NCI-H748 treated with DMSO at 0.1 percent for 48 hours (cell line): ENCODE measurements at places on chromosomes 3 and 15.

DNA sequence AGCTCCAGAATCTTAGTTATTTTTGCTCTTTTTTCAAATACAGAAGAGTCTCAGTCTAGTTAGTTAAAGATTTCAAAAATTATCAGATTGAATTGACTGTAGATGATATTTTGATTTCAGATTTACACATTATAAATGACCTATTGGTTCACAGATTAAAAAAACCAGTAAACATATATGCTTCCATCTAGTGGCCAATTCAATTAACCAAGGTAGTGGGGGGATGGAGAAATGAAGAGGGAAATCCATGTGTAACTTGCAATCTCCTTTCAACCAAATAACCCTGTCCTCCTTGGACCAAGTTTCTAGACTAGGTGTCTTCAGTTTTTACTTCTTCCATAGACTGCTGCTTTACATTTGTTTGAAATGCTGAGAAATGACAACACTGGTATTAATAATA is 789.8 kb downstream of the ROBO1 start:
- peak; percentile 18 for DNase-seq

GRCh38 chr3:15330031-15330596 is 2.3 kb downstream of the SH3BP5 start:
- no peak for DNase-seq

DNA sequence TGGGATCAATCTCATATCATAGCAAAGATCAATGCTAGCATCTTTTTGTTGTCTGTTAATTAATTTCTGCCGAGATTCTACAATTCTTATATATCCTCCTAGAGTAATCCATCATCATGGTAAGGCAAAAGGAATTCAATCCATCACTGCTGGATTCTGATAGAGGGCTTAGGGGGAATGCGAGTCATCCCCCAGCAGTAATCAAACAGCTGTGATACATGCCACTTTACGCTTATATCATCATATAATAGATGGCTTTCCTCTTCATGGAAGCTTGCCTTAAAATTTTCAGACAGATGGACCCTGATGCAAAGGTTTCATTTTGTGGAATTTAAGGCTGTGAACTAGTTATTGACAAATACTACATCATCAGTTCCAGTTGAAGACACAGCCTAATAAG is 645.9 kb downstream of the CADM2 start:
- DNase-seq, result no peak

- DNase-seq, result no peak
Measured at GRCh38 chr3:129107793-129108192, 13.8 kb downstream of the RAB43 start.

GRCh38 chr15:62934236-62934971 is 108.1 kb upstream of the TPM1 start:
- no peak for DNase-seq

DNA sequence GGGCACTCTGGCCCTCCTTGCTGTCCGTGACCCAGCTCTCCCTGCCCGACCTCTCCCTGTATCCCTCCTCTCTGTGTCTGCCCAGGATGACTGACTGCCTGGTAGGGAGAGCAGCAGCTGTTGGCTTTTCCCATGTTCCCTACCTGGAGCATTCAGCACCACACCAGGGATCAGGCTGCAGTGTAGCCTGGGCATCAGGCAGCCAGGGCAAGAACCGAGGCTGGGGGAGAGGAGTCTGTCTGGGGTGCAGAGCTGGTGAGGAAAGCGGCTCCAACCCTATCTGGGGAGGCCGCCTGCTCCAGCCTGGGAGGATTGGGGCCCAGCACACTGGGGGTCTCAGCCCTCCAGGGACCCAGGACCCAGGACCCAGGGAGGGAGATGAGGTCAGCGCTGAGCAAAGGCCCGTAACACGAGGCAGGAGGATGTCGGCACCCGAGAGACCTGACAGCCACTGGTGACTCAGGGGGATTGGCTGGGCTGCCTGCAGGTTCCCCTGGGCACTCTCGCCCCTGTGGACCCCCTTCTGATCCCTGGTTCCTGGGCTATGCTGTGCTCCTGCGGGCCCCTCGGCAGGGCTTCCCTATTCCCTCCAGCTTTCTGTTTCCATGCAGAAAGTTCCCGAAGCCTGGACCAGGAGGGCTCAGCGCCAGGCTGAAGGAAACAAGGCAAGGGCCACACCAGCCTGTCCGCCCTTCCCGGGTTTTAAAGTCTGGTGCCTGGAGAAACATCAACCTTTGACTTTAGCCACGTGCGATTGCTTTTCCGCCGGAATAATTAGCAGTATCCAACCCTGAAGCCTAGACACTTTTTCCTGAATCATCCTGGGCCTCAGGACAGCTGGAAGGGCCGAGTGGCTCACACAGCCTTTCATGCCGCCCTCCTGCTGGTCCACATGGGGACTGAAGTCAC is 128.2 kb upstream of the MEF2A start:
- DNase-seq, result no peak

GRCh38 chr3:145936971-145937370 is 224.0 kb downstream of the PLOD2 start:
- DNase-seq, result no peak

GRCh38 chr3:11717768-11718636 is 74.3 kb upstream of the VGLL4 start:
- DNase-seq, result no peak

- DNase-seq, result no peak
Measured at GRCh38 chr15:43251871-43252250, 14.9 kb downstream of the TGM5 start.

- DNase-seq, result no peak
Measured at GRCh38 chr3:94544131-94544789, 481.4 kb downstream of the NSUN3 start.

DNA sequence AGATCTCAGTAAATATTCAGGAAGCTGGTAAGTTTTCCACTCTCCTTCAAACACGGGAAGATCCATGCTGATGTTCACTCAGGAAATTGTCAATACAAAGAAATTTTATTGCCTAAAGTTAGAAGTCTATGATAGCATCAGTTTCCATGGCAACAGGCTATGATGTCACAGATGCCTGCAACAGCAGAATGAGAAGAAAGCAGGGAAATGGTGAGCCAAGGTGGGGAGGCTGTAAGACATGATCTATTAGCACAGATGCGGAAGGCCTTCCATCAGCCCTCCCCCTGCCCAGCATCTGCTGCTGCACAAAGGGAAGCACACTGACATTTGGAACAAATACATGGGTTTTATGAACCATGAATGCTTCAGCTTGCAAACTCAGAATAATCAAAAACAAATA is 28.6 kb downstream of the EPHB1 start:
- DNase-seq, result no peak

DNA sequence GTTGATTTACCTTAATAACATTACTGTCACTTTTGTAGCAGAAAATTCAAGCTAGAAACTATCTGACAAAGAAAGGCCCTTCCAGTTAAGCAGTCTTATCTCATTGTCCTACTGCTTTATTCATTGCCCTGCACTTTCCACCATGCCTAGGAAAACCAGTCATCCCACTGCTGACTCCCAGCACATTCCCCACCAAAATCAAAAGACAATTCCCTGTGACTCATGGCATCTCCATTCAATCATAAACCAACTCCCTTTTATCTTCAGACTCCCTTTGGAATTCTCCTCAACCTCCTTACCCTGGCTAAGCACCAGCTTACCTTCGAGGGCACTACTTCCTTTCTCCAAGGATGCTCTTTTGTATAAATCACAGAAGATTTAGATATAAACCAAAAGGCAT is 184.3 kb downstream of the PLCH1 start:
- no peak for DNase-seq

DNA sequence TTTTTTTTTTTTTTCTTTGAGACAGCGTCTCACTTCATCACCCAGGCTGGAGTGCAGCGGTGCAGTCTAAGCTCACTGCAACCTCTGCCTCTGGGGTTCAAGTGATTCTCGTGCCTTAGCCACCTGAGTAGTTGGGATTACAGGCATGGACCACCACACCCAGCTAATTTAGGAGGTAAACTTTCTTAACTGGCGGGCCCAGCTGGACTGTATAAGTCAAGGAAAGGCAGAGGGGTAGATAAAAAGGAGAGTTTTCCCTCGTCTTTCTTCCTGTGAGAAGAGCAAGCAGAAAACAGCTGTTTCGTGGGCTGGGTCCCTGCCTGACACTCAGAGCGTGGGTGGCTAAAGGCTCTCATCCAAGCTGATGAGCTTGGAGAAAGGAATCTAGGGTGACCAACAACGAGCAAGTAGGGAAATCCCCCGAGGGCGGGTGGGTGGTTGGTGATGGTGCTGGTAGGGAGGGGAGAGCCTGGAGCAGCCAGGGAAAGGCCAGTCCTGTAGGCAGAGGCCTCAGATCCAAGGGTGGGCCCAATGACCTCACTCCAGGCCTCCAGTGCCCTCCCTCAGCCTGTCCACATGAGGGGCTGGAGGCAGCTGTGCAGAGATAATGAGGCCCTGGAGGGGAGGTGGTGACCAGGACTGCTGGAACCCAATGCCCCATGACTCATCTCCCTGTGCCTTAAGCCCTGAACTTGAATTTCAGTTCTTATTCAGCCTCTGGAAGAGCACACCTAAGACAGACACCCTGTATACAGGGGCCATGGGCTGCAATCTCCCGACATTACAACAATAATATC is 43.1 kb upstream of the LIMD1 start:
- no peak for DNase-seq

GRCh38 chr15:78909791-78910228 is 35.0 kb downstream of the CTSH start:
- no peak for DNase-seq

DNA sequence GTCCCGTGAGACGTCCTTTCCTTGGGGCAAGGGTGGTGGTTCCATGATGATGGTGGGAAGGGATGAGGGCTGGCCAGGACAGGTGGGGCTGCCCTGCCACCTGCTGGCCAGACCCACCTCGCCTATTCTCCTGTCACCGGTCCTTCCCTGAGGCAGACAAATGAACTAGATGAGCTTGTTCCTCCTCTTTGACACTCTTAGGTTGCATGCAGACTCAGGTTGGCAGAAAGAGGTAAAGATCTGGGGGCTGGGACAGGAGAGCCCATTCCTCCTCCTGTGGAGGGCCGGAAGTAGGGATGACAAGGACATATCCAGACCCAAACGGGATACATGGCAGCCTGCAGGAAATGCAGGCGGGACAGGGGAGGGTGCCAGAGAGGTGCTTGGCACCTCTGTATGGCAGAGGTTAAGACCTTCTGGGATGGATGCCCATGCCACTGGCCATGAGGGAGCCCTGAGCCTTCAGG is 38.6 kb downstream of the ACSBG1 start:
- no peak for DNase-seq

- DNase-seq, result peak; percentile 21
Measured at GRCh38 chr3:43465109-43465508, 156.7 kb downstream of the ANO10 start.

DNA sequence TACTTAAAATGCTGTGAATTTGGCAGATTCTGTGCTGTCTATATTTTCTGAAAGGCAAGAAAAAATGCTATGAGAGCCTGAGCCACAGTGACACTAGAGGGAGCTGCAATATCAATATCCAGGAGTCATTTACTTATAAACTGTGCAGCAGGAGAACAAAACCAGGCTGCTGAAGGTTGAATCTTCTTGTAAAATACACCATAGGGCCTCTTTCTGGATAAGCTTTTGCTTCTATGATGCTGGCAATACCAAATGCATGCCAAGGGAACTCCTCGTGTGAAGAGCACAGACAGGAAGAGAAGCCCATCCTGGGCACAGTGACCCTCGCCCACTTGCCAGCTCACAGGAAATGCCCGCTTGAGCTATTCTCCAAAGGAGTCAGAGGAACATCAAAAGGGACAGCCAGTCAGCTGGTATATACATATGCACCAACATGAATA is 48.0 kb upstream of the TSPAN3 start:
- DNase-seq, result peak; percentile 18

DNA sequence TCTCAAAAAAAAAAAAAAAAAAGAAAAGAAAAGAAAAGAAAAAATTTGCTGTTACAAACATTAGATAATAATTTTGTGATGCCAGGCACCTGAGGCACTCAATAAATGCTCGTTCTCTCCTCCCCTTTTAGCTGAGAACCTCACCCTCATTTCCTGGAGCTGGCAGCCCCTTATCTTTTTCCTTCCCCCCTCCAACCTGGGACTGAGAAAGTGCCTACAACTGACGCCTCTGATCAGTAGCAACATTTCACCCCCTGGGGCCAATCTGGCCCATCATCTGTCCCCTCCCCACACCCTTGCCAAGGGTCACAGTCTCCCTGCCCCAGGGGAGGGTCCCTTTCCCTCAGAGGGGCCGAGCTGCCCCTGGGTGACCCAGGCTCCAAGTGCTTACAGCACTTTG is 12.6 kb upstream of the RNU6-1 start:
- no peak for DNase-seq

DNA sequence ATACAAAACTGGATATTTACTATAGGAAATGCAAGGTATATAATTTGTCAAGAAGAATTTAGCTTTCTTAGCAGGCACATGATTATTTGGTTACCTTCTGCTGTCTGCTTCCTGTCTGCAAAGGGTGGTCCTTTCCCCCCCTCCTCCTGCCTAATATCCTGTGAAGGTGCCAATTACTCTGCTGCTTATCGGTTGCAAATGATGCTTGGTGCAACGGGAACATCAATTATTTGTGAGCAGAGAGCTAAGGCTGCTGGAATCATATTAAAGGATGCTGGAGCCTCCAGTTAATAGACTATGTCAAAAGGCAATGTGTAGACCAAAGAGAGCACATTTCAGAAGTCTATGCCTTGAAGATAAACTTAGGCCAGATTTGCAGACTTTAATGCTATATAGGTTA is 443.7 kb upstream of the ONECUT1 start:
- no peak for DNase-seq

GRCh38 chr3:20743553-20744321 is 557.7 kb upstream of the SGO1 start:
- DNase-seq, result no peak

DNA sequence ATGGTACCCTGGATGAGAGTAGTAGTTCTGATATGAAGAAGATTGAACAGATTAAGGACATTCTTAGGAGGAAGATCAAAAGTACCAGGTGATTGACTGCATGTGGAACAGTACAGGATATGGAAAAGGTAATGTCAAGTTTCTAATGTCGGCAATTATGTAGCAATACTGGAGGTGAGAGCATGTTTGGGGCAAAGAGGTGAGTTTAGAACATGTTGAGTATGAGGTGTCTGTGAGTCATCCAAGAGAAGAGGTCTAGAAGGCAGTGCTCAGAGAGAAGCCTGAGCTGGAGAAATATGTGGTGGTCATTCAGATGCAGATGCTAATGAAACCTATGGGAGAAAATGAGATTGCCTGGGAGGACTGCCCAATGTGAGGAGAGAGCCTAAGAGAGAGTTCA is 305.6 kb downstream of the ZBTB20 start:
- no peak for DNase-seq

DNA sequence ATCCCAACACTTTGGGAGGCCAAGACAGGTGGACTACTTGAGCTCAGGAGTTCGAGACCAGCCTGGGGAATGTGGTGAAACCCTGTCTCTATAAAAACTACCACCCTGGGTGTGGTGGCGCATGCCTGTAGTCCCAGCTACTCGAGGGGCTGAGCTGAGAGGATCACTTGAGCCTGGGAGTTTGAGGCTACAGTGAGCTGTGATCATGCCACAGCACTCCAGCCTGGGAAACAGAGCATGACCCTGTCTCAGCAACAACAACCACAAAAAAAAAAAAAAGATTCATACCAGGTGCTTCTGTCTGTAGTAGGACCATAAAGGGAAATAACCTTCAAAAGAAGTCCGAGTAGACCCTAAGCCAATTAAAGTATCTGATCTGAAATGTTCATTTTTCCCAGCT is 94.5 kb downstream of the SERPINI1 start:
- no peak for DNase-seq

- DNase-seq, result no peak
Measured at GRCh38 chr15:23069496-23070166, 30.3 kb upstream of the TUBGCP5 start.
